ENCODE measurements at places on chromosomes 6 and 20.

DNA sequence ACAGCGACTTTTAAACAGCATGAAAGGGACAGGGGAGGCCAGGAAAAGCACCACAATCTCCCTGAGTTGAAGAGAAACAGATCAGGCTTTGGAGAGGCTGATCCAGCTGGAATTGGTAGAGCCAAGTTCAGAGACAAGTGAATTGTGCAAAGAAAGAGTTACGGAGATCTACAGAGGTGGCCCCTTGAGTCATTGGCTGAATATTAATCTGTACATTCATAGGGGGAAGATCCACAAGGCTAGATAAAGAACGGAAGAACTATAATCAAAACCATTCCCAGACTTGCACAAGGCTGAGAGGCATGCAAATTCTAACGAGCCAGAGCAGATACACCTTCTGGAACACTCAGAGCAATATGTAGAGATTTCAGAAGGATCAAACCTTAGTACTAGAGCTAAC, 14.2 kb upstream of the FOXQ1 start:
- no peak for DNase-seq

DNA sequence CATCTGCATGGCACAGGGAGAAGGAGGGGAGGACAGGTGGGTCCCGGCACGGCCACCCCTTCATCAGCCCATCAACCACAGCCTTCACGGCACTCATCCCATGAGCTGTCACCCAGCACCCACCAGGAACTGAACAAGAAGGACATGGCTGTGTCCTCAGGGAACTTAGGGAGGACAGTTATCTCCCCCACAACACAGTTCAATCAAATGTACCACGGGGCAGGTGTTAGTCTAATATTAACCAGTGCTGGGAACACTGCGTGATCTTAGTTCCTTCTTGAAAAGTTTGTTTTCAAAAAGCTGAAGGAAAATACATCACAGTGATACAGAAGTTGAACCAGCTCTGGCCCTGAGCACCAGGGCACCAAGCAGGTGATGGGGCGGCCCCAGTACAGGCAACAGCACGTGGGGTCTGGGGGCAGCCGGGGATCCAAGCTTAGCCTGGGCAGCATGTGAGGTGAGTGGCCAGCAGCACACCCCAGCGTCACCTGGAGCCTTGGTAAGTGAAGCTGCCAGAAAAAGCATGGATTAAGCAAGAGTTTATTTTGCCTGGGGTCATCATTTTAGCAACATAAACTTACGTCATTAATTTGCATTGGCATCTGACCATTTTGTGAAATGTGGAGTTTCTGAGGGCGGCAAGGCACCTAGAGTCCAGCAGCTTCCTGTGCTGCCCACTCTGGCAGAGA, 35.5 kb upstream of the AFDN start:
- no peak for DNase-seq

GRCh38 chr20:24816431-24816830, 132.6 kb upstream of the CST7 start:
- DNase-seq = no peak

DNA sequence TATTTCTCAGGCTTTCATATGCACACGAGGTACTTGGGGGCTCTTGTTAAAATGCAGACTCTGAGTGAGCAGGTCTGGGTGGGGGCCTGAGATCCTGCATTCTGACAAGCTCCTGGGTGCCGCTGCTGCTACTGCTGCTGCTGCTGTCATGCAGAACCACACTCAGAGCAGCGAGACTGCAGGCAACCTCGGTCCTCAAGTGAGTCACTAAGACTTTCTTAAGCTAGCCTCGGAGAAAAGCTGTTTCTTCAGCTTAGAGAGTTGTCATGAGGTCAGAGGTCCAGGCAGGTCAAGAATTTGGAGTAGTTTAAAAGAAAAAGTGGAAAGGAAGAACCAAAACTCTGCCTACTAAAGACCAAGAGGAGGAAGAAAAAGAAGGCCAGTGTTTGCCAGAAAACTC, 92.9 kb downstream of the SPTLC3 start:
- no peak for DNase-seq

DNA sequence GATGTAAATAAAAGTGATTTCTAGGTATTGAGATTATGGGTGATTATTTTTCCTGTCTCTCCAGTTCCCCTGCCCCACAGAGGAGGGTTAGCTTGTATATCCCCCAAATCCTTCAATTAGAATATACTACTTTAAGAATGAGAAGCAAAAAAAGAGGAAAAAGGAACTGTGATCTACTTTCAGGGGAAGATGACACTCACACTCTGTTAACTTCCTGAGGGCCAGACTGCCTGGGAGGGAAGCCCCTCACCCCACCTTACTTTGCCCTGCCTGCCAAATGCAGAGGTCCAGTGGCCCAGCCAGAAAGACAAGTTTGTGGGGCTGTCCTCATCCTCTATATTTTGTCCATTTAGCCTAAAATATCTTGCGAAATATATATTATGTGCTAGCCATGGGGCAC, 9.2 kb upstream of the LY86 start:
- DNase-seq = no peak

GRCh38 chr6:31948753-31949413, 3.0 kb downstream of the CFB start:
- no peak for DNase-seq

- no peak for DNase-seq
These were observed 7.0 kb upstream of the RREB1 start for GRCh38 chr6:7100753-7101081.
